Chondrocyte (in vitro differentiated cells): ENCODE measurements at places on chromosomes 5 and 9.
A peak's percentile ranks its signal among the peaks of the same experiment; 100 is the strongest.

- peaks cover 27% of the 10 kb centered on the region for H3K4me1 ChIP-seq
- H3K27ac ChIP-seq = no peak overlapping the region
- H3K27me3 ChIP-seq = no peaks in the 10 kb centered on the region
- no peak for DNase-seq
- H3K4me3 ChIP-seq = no peak overlapping the region
These were observed 192.7 kb downstream of the GNA14 start for GRCh38 chr9:77455312-77455927.

DNA sequence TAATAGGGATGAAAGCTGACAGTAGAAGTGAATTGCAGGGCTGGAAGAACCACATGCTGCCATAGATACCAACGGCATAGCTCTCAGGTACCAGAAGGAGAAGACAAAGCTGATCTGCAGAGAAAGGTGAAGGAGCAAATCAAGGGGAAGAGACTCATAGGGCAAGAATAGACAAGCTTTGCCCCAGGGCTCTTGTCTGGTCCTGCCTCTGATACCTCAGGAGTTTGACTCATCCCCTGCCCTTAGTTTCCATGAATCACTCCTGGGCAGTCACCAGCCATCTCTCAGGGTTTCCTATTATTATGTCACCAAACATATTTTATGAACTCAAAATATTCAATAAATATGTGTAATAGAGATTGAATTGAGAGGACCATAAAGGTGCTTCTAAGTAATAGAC, 800.9 kb downstream of the DNAH5 start:
- no peaks in the 10 kb centered on the region for H3K4me1 ChIP-seq
- no peak overlapping the region for H3K4me3 ChIP-seq
- H3K36me3 ChIP-seq = no peaks in the 10 kb centered on the region
- no peaks in the 10 kb centered on the region for H3K27me3 ChIP-seq
- no peak for DNase-seq

GRCh38 chr9:4793459-4794395, 983 bp downstream of the RCL1 start:
- DNase-seq = no peak
- H3K4me3 ChIP-seq = peak overlapping the region; percentile 100
- H3K27me3 ChIP-seq = no peaks in the 10 kb centered on the region
- peaks cover 23% of the 10 kb centered on the region for H3K4me1 ChIP-seq
- no peaks in the 10 kb centered on the region for H3K36me3 ChIP-seq

- peaks cover 26% of the 10 kb centered on the region for H3K36me3 ChIP-seq
- no peak overlapping the region for H3K4me3 ChIP-seq
- DNase-seq = no peak
- H3K27me3 ChIP-seq = no peaks in the 10 kb centered on the region
These were observed 26.7 kb downstream of the EBF1 start for GRCh38 chr5:159073026-159073425.

DNA sequence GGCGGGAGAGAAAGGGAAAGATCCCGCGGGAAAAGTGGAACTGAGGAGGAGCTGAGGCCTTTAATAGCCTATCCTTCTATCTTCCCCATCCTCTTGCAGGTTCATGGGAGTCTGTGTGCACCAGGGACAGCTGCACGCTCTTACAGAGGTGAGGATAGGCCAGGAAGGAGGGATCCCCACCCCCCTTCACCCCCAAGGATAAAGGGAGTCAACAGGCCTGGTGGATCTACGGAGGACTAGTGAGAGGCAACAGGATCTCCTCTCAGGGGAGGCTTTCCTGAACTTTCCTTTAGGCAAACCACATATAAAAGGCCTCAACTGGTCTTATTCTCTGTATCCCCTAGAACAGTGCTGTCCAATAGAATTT, 1.1 kb downstream of the TESK1 start:
- H3K27ac ChIP-seq = peak overlapping the region; percentile 22
- H3K4me3 ChIP-seq = peak overlapping the region; percentile 76
- no peaks in the 10 kb centered on the region for H3K27me3 ChIP-seq
- peaks cover 37% of the 10 kb centered on the region for H3K4me1 ChIP-seq
- H3K36me3 ChIP-seq = peaks cover 13% of the 10 kb centered on the region

GRCh38 chr5:168417731-168418429, 68.4 kb upstream of the RARS1 start:
- no peak for DNase-seq
- peak overlapping the region; percentile 69 for H3K27ac ChIP-seq
- no peaks in the 10 kb centered on the region for H3K36me3 ChIP-seq
- H3K4me3 ChIP-seq = no peak overlapping the region

GRCh38 chr9:127365461-127365860, 31.5 kb upstream of the SLC2A8 start:
- H3K27ac ChIP-seq = no peak overlapping the region
- no peaks in the 10 kb centered on the region for H3K4me1 ChIP-seq

- no peaks in the 10 kb centered on the region for H3K4me1 ChIP-seq
- H3K27me3 ChIP-seq = no peaks in the 10 kb centered on the region
- no peak overlapping the region for H3K27ac ChIP-seq
- DNase-seq = no peak
These were observed 1915.8 kb upstream of the CDH6 start for GRCh38 chr5:29277642-29278041.

DNA sequence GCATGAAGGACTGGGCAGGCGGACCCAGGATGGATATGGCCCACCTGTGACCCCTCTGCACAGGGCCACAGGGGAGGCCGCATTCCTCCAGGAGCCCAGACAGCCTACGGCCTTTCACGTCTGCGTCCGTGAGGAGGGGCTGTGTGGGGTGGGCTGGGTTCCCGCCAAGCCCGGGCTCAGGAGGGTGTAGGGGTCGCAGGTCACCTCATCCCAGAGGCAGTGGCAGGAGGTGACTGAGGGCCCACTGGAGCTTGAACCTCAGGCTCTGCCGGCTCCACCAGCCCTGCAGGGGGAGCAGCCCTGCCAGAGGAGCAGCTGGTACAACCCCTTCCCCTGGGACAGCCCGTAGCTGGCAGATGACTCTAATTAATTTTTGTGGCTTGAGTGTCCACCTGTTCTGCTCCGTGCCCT, 40.7 kb upstream of the CACNA1B start:
- no peak overlapping the region for H3K27ac ChIP-seq
- peak; percentile 77 for DNase-seq
- H3K27me3 ChIP-seq = no peaks in the 10 kb centered on the region
- H3K4me1 ChIP-seq = no peaks in the 10 kb centered on the region

DNA sequence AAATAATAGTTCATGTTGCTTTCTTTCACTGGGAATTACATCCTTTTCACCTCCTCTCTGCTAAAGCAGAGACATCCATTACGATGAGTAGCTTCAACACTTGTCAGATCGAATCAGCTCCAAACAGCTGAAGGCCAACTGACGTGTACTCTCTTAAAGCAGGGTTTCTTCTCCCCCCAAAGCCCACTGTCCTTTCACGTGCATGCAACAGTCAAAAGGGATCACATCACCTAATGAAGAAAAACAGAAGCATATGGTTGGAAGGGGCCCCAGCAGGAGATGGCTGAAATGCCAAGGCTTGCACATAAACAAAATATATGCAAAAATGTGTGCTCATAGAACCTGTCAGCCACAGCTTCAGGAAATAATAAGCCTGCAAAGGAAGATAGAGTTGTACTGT, 421.6 kb downstream of the ANXA1 start:
- H3K4me1 ChIP-seq = no peaks in the 10 kb centered on the region
- no peaks in the 10 kb centered on the region for H3K36me3 ChIP-seq
- no peak for DNase-seq
- H3K27me3 ChIP-seq = peaks cover 26% of the 10 kb centered on the region
- H3K27ac ChIP-seq = no peak overlapping the region

DNA sequence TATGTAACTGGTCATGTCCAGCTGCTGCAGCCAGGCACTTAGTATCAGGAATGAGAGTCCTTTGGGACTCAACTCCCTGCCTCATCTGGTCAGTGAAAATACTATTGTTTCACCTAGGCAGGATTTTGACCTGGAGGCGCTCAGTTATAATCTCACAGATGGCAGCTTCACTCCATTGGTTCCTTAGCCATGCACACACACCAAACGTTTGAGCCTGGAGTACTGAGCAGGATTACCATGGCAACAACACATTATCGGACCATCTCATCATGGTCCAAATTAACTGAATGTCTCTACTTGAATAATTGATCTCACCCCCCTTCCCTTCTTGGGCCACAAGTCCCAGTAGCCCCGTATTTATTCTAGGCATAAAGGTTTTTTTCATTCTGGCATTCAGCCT, 15.0 kb upstream of the SREK1 start:
- peaks cover 7% of the 10 kb centered on the region for H3K4me1 ChIP-seq
- no peaks in the 10 kb centered on the region for H3K27me3 ChIP-seq

DNA sequence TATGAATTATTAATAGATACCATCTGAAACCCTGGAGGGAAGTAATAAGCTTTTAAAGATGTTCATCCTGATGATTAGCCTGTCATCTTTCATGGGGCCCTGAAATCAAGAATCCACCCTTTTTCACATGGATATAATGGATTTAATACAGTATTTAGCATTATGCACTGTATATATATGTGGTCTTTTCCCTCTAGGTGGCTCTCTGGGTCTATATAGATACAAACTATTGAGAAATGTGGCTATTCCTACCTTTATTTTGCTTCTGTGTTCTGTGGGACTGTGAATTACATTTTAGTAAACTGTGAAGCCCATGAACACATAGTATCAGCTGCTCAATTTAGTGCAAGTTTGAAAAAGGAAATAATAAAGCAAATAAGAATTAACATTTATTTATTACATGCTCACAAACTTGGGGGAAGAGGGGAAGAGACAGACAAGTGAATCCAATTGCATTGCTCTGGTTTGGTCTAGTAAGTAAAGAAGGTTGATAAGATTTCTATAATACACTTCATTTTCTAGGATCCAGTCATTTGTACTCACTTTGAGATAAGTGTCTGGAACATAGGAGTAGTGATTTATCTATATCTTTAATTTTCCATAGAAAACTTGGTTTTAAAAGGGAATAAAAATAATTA, 112.2 kb downstream of the SCAMP1 start:
- H3K4me1 ChIP-seq = peaks cover 9% of the 10 kb centered on the region
- no peaks in the 10 kb centered on the region for H3K27me3 ChIP-seq
- no peak overlapping the region for H3K4me3 ChIP-seq
- no peak for DNase-seq
- no peaks in the 10 kb centered on the region for H3K36me3 ChIP-seq
